Activated CD4-positive, alpha-beta T cell treated with anti-CD3 and anti-CD28 coated beads, Interleukin-2, amount 10 ng/mL, durations not matched to agents 7 days and 5 days (primary cell): ENCODE measurements at places on chromosomes 1 and 21.

DNA sequence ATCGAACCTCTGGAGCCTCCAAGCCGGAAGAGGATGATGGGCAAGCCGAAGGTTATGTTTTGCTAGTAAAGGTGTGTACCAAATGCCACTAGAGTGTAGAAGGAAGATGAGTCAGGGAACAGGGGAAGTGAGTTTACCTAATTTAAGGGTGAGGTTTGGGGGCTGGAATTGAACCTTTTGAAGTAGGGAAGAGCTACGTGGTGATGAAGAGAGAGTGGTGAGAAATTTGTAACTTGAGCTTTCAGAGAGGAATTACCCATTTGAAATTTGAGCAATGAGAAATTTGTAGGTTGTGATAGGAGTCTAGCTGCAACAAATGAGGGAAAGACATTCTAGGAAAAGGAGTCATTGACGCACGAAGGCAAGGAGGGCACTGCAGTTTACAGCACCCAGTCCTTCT lies 70.0 kb upstream of the TENT5C start:
- DNase-seq, result no peak

- no peak for DNase-seq
Observed at GRCh38 chr1:84720221-84720780, 30.0 kb upstream of the SSX2IP start.

DNA sequence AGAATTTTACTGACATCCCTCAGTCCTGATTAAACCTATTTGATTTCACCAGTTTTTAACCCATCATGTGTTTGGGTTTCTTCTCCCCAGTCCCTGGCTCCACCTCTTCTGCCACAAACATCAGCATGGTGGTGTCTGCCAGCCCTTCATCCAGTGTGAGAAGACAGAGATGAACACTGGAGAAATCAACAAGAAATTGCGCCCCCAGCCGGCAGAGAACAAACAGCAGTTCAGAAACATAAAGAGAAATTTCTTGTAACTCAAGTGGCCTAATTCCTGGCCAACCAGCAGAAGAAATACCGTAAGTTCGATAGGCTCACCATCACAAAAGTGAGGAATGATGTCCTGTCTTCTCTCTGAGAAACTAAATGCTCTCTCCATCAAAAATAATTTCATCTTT lies 18.3 kb downstream of the S100A11 start:
- peak; percentile 28 for DNase-seq

DNA sequence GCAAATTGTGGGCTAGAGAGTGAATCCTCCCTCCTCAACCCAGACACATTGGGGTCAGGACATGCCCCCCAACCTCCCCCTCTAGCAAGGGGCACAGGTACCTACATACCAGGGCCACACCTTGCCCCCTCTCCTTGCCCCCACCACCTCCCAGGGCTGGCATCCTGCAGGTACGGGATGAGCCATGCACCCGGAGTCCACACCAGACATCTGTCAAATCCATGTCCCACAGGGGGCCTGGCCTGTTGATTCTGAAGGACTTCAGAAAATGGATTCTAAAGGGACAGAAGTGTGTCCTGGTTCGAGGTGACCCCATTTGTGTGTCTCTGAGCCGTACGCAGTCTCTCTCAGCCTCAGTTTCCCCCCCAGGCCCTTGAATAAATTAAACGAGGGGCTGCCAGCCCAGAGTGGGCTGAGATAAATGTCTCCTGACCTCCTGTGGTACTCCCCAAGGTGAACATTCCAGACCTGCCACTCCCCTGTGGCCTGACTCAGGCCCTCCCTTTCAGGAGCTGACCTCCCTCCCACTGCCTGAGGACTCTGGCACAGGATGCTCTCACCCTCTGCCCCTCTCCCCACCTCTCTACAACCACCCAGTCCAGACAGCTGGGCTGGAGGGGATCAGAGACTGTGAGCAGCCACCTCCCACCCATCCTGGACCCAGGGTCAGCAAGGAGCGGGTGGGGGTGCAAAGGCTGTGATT lies 94.5 kb downstream of the EPHB2 start:
- no peak for DNase-seq

- no peak for DNase-seq
Observed at GRCh38 chr1:228989992-228990827, 254.9 kb downstream of the RHOU start.

DNA sequence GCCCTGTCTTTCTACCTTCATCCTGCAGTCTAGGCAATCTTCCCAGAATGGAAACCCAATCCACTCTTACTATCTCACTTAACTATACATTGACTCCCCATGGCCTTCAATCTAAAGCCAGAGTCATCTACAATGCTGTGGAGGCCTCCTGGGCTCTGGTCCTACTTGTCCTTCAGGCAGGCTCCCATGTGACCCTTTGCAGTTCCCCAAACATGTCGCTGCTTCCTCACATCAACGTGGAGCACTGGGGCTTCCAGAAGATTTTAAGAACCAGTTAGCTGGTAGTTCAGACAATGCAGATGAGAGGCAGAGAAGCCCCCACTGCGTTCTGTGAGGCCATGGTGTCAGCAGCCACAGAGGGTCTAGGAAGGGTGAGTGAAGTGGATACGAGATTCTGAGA lies 18.6 kb downstream of the LYPD8 start:
- DNase-seq, result no peak

DNA sequence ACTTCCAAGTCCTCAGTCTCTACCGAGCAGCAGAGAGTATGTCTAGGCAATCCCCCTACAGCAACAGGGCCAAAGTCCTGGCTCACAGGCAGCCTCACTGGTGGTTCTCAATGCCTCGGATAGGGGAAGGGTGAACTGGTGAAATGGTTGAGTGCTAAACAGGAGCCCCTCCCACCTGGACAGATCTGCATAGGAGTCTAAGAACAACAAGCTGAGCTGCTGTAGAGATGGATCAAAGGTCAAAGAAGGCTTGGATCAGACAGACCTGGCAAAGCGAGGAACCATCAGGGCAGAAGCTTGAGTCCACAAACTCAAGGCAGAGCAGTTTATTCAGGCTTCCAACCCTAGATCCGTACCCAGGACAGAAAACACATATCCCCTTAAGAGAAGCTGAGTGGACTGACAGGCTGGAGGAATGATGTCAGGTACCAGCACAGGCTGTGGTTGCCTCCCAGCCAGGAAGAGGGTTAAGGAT lies 31.8 kb downstream of the RABIF start:
- DNase-seq, result no peak

GRCh38 chr1:51063121-51063520 lies 38.9 kb upstream of the C1orf185 start:
- no peak for DNase-seq

DNA sequence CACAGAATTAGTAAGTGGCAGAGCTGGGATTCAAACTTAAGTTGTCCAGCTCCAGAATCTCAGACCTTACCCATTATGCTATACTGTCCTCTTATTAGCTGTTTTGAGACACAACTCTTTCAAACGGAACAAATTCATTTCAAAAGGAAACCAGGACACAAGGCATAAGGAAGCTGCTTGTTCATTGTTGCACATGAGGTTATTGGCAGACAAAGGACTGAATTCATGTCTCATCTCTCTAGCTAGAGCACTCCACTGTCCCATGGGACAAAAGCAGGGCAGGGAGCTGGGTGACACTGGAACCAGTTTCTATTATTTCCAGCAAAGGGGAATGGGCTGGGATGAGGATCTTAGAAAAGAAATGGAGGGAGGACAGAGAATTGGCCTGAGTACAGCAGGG lies 26.4 kb downstream of the CHI3L2 start:
- no peak for DNase-seq

- no peak for DNase-seq
Observed at GRCh38 chr1:2156866-2157265, 37.7 kb downstream of the FAAP20 start.

DNA sequence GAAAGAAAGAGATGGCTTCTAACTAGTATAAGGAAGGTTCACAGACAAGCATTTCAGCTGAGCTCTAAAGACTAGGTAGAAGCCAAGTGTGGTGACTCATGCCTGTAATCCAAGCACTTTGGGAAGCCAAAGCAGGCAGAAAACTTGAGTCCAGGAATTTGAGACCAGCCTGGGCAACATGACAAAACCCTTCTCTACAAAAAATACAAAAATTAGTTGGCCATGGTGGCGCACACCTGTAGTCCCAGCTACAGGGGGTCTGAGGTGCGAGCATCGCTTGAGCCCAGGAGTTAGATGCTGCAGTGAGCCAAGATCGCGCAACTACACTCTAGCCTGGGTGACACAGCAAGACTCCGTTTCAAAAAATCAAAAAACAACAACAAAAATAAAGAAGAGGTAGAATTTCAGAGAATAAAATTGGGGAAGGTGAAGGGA lies 27.8 kb downstream of the FBXO42 start:
- DNase-seq, result no peak

DNA sequence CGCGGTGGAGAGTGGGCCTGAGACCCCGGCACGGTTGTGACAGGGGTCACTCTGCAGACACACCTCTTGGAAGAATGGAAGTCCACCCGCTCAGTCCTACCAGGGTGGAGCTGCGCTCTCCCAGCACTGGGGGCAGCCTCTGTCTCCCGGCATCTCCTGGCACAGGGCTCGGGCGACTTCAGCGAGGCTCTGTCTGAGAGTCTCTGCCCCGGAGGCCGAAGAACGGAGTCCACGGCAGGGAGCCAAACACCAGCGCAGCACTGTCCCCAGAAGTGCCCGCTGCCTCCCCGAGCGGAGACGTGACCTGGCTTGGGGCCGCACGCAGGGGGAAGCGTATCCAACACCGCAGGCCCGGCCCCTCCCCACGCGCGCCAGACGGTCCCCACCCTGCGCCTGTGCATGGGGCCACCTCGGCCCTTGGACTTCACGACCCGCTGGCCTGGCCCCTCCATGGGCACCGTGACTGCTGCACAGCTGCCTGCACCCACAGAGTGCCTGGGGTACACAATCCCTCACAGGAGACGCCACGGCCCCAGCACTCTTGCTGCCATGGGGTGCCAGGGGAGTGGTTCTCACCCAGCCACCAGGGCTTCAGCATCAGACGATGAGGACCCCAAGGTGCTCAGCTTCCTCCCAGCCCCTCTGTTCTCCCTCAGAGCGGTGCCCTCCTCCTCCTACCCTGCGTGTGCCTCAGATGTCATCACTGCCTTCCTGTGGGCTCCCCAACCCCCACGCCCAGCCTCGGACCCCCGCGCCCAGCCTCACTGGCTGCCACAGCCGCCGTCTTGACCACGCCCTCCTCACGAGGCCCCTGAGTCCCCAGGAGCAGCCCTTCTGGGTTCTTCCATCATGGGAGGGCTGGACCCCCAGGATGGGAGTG lies 14.9 kb upstream of the RNF223 start:
- DNase-seq, result no peak

DNA sequence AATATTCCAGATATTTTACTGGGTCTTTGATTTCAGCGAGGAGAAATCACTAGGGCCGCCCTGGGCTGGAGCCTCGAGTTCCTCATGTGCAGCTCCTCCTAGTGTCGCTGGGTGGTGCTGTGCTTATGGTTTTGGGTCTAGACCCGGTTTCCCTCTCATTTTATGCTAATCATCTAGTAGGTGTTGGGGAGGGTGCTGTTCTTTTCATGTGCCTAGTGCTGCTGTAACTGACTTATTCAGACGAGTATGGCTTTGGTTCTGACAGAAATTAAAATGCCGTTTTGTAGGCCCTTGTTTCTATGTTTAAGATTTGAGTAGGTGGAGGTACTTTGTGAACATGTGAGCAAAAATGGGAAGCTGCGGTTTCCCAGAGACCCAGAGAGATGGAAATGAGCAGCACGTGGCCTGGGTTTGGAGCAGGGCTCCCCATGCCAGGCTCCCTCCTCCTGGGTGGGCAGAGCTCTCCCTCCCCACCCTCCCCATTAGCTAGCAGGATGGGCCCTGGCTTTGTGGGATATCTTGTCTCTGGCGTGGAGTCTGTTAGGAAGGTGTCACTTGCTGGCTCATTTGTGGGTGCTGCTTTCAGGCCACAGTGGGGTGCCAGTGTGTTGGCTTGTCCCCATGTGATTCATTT lies 74.0 kb upstream of the GPR88 start:
- peak; percentile 53 for DNase-seq

DNA sequence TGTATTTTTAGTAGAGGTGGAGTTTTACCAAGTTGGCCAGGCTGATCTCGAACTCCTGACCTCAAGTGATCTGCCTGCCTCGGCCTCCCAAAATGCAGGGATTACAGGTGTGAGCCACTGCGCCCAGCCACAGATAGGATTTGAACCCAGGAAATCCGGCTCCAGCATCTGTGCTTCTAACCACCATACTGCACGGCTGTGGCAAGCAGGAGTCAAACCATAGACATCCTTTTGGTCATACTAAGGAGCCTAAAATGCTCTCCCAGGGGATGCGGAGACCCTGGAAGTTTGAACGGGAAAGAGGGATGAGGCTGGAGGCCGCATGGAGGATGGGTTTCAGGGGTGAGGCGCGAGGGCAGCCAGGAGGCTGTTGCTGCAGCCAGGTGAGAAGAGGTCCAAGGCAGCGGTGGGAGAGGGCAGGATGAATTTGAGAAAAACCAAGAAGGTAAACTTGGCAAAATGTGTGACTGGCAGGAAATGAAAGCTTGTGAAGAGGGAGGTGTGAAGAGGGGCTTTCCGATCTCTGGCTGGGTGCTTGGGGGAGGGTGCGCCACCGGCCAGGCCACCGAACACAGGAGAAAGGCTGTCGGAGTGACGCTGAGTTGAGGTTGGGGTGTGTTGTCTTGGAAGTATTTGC lies 24.0 kb upstream of the CDK18 start:
- DNase-seq, result no peak

DNA sequence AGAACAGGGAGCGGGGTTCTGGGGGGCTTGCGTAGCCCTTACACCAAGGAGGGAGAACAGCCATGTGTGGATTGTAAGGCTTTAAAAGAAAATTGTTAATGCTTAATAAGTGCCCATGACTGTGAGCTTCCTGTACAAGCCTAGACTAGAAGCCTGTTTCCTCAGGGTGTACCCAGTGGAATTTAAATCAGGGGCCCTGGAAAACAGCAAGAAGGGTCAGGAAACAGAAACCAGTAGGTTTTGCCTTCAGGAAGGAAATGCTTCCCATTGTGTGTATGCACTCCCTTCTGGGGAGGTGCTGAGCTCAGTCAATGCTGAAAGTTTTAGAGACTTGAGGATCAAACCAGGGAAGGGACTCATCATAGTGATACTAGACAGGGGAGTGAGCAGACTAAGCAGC lies 12.7 kb downstream of the UTP11 start:
- no peak for DNase-seq

DNA sequence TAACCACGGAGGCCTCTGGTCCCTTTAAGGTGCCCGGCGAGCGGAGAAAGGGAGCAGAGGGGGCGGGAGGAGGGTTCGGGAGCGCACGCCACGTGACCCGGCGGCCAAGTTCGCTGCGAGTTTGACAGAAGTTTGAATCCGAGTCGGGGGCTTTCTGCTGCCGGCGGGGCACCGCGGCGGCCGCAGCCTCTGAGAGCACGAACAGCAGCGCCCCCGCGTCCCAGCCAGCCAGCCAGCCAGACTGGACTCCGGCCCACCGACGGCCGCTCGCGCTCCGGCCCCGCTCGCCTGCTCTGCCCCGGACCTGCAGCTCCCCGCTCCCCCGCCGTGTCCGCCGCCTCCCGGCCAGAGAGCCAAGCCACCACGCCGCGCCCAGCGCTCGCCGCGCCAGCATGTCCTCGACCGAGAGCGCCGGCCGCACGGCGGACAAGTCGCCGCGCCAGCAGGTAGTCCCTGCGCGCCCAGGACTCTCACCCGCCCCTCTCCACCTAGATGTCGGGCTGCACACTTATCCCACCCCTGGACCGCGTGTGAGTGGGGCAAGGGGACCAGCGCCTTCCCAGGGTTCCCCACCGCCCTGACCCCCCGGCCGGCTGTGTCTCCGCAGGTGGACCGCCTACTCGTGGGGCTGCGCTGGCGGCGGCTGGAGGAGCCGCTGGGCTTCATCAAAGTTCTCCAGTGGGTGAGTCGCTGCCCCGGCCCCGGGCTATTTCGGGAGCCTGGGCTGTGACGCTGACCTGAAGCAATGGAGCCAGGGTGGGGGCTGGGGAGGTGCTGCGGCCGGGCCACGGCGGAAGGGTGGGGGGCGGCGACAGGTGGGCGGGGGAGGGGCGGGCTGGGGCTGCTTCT lies at the start of gene SYPL2:
SYPL2 (plus strand) TSS at position 95 of the 849 bp plus-strand sequence; CDS start at position 393, 298 bp downstream.
- no peak for DNase-seq
